ENCODE measurements at places on chromosomes 12 and 14. TPM values are rescaled to one million over a fixed set of nuclear protein-coding genes. Genes with fewer than 3 reads are reported as not detected.

Gene PRIMA1
- 0.39 TPM for total RNA-seq

Gene CEP170B
- 24.8 TPM for total RNA-seq

Gene SPTB
- 1.5 TPM for total RNA-seq

Gene KLRC1
- not detected for total RNA-seq
